ENCODE measurements at places on chromosomes 1 and 21.

- DNase-seq = peak; percentile 20
Measured at GRCh38 chr1:27934818-27935549, at the start of gene SMPDL3B. Gene SMPDL3B, plus strand, starts transcription at chr1:27935000. Its CDS starts 184 bp downstream, at chr1:27935184.

DNA sequence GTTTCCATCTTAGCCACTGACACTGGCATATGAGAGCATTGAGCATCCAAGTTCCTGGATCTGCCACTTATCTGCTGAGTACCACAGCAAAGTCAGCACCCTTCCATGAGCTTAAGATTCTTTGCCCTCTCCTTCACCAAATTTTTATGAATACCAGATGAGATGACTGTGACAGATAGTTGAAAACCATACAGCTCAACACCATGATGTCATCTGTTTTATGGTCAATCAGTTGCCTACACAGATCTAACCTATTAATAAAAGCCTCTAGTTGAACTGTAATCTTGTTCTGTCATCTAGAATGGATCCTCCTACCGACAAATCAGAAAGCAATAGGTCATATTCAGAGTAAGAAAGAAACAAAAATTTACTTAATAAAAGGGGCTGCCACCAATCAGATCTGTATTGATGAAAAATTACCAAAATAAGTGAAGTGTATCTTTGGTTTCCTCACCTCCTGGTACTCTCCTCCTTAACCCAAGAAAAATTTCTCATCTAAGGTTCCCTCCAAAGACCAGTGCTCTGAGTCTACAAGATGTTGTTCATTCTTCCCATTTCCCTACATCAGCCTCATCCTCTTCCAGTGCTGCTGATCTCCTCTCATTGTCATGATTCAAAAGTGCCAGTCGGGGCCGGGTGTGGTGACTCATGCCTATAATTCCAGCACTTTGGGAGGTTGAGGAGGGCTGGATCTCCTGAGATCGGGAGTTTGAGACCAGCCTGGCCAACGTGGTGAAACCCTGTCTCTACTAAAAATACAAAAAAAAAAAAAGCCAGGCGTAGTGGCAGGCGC lies 138.8 kb upstream of the CTTNBP2NL start:
- DNase-seq = no peak

- no peak for DNase-seq
Measured at GRCh38 chr1:242089911-242090310, 91.0 kb upstream of the MAP1LC3C start.

DNA sequence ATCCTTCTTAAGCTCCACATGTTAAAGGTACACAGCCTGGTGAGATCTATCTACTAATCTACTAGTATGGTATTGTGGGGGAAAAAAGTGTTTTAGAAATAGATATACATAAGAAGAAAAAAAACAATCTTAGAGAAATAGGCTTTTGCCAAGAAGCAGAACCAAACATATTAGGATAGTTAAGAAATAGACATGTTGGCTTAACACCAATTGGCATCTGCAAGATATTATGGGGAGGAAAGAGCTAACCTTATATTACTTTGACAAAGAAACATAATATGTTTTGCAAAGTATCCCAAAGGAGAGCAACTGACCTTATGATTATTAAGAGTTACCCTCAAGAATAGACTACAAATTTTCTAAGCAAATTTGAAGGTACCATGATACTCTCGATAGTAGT lies 202.9 kb downstream of the BRINP3 start:
- no peak for DNase-seq
